ENCODE measurements at places on chromosomes 6 and 20.

- DNase-seq, result no peak
These were observed 305.5 kb downstream of the SLC35F1 start for GRCh38 chr6:118212451-118213173.

GRCh38 chr6:161772176-161772575 is 498.3 kb upstream of the AGPAT4 start:
- no peak for DNase-seq

- DNase-seq, result no peak
These were observed 4.7 kb downstream of the UBE2J1 start for GRCh38 chr6:89347825-89348224.

DNA sequence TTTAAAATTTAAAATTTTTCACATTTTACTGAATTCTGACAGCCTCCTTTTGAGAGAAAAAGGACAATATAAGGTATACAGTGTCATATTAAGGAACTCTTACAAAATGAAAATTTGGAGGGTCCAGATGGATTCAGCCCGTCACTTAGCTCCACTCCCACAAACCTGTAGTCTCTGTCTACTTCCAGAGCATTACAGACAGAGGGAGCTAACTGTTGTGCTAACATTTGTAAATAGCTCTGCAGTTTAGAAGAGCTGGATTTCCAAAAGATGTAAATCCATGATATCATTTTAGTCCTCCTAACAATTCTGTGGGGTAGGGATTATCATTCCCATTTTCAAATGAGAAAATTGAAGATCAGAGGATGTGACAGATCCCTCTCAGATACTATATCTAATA is 16.1 kb upstream of the SERINC3 start:
- no peak for DNase-seq

DNA sequence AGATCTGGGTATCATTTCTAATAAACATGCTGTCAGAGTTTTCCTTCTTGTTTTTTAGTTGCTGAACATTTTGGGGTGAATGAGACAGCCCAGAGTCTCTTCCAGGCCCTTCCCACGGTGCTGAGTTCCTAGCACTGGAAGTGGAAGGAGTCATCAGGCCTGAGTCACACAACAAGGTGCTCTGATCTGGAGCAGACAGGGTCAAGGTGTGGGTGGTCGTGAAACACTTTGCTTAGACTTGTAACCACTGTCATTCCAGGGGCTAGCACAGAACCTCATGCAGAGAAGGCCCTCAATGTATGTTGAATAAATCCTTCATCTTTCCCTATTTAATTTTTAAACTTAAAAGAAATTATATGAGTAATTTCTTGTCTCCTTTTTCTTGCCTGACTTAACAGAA is 60.6 kb downstream of the TXLNB start:
- DNase-seq, result no peak

DNA sequence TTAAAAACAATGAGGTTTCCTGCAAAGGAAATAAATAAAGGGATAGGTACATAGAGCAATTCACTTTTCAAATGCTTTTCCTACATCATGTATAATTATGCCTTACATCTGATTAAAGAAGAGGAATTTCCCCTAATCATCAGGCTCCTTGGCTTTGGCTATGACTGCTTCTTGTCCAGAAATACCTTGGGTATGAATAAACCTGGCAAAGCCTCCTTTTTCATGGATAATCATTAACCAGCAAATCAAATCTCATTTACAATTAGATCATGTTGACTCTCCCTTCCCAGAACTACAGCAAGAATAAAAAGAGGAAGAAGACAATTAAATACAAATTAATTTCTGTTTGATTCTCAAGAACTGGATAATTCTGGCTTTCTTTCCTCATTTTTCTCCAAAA is 58.0 kb upstream of the CD2AP start:
- DNase-seq, result no peak

GRCh38 chr6:118122801-118123200 is 215.7 kb downstream of the SLC35F1 start:
- no peak for DNase-seq

DNA sequence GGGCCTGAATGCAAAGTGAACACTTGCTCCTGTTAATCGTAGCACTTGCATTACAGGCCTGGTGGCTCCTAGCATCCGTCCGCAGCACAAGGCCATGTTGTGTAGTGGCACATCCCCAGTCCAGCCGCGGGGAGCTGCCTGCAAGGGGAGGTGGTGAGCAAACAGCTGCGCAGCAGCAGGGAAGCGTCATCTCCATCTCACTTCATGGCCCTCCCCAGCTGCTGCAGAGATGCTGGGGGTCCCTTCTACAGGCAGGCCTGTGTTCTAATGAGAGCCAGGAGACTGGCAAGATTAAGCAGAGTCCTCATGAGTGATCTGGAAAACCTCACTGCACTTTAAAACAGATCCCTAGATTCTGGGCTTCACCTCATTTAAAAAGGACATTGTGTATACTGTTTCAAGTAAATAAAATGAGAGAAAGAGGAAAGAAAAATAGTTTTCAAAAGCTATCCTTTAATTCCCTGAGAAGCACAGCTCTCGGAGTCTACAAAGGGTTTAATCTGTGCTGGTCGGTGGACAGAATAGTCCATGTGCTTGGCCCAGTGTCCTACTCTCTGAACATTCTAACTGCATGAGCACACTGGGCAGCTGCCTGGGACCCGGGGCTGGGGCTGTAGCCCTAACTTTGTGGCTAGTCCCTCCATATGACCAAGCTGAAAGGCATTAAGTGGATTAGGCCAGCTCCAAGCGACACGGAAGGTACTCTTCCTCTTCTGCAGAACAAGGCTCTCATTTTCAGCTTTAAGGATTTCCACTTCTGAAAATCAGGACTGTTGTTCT is 125.8 kb downstream of the LY86 start:
- no peak for DNase-seq

GRCh38 chr6:105649192-105649591 is 246.3 kb upstream of the PREP start:
- DNase-seq, result no peak

- peak; percentile 2 for DNase-seq
These were observed 91.9 kb downstream of the MYLK4 start for GRCh38 chr6:2658788-2659187.

DNA sequence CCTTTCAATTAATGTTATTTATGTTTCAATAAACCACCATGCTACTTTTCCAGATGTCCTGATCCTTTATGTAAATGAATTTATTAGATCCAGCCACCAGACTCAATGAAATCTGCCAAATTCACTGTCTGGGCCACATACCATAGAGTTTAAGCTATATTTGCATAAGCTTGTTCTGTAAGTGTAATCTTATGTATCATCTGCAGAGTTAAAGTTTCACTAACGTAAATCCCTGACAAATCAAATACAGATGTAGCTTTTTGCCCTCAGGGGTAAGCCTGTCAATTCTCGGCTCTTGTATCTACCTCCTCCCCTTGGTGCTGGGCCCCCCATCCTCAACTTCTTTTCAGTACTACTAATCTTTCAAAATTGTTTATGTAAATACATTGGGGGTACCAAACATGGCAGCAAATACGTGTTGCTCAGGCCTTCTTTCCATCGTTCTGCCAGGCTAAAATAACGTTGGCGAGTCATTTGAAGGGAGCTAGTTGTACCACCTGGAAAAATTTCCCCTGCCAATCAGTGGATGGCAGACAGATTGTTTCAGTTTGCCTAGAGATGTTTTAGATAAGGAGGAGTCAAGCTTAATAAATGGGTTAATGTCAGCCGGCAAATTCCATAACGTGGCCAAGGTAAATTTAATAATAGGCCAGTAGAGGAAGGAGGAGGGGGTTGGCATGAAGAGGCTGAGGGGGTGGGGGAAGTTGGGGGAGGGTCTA is 79.6 kb downstream of the RPS12 start:
- DNase-seq, result no peak

DNA sequence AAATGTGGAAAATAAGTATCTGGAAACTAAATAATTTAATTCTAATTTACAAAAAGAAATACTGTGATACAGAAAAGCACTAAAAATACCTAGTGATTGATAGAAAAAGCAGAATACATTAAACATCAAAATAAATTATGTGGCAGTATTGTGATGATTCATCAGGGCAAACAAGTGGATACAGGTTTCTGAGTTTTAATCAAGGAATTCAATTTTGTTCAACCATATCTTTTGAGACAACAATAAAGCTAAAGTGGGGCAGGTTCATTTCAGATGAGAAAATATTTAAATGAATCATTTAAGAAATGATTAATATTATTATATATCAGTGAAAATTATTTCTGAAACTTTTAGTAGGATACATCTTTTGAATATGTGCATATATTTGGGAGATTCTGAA is 49.8 kb downstream of the GRIK2 start:
- no peak for DNase-seq

DNA sequence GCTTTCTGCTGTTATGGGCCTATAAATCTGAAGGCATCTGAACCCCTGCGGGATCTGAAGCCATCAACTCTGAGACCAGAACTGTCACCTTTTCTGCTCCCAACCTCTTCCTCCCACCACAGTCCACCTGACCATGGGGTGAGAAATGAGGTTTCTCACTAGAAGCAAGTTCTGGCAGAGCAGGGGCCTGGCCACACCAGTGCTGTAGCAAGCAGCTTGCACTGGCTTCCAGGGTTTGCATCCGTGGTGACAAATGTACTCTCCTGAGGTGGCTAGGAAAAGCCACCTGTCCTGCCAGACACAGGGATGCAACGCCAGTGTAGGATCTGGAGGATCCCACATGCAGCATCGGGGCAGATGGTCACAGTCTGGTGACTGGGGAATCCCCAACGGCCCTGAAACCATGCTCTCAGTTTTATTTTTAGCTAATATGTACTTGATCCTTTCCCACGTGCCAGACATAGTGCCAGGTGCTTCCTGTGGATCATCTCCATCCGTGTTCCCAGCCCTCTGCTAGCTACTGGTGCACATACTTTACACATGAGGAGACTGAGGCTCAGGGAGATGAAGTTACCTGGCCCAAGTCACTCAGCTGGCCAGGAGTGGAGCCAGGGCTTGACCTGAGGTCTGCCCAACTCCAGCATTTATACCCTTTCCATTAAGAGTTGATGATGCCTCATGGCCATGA is 122.1 kb upstream of the SPACA1 start:
- DNase-seq, result no peak

All from stimulated activated CD4-positive, alpha-beta T cell treated with anti-CD3 and anti-CD28 coated beads, TNF-alpha, amount 100 ng/mL, for 24 hours (primary cell).